ENCODE measurements at places on chromosomes 12 and 14. TPM values are rescaled to one million over a fixed set of nuclear protein-coding genes. Genes with fewer than 3 reads are reported as not detected.
A peak's percentile ranks its signal among the peaks of the same experiment; 100 is the strongest.

DNA sequence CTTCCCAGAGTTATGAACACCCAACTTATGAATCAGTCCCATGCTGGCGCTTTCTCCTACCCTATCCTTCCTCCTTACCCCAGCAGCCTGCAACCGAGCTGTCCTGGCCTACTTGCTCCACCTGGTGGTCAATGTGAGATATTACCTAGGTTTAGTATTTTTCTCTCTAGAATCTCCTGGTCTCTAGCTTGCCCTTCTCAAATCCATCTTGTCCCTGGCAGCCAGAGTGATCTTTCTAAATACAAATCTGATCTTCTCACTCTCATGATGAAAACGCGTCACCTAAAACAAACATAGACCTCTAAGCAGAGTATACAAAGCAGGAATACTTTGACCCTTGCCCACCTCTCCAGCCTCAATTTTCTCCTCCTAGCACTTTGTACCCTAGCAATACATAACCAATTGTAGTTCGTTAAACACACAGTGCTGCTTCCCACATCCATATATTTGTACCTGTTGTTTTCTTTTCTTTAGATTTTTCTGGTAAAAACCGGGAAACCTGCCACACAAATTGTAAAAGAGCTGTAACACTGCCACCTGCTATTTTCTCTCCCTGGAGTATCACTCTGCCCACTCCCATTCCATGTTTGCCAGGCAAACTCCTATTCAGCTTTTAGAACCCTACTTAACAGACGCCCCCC is 20.0 kb upstream of the TCP11L2 start:
- DNase-seq = peak; percentile 63
- no peak overlapping the region for H3K4me3 ChIP-seq
- peaks cover 10% of the 10 kb centered on the region for H3K36me3 ChIP-seq
- peaks cover 66% of the 10 kb centered on the region for H3K4me1 ChIP-seq
- peak overlapping the region; percentile 69 for H3K27ac ChIP-seq

ADAMTS20 gene
- not detected for total RNA-seq

DNA sequence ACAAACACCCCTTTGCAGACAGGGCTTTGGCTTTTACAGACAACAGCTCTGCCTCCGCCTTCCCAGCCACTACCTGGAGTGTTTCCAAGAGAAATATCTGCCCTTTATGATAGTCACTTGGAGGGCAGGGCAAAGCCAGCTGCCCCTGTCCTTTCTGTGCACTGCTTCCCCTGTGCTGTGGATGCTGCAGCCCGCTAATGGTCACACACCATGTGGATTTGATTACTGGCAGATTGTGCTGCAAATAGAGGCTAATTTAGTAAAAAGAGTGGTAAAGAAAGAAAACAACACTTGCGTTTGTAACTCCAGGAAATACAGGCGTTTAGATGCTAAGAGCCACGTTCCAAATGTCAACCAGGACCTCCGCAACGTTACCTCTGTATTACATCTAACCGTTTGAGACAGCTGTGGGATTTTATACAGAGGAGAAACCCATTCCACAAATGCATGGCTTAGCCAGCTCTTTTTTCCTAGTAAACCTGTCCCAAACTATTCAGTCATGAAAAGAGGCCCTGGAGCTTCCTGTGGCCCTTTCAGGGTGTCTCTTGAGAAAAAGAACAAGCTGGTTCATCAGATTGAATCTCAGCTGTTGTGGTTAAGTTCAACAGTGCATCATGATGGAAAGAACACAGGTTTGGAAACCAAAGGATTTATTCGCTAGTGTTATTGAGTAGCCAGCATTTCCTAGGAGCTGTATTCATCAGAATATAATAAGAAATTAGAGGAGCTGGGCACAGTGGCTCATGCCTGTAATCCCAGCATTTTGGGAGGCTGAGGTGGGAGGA is 30.1 kb upstream of the PWP1 start:
- H3K27me3 ChIP-seq = peaks cover 28% of the 10 kb centered on the region
- no peak overlapping the region for H3K27ac ChIP-seq
- no peak overlapping the region for H3K4me3 ChIP-seq
- no peaks in the 10 kb centered on the region for H3K36me3 ChIP-seq
- no peak for DNase-seq
- no peaks in the 10 kb centered on the region for H3K4me1 ChIP-seq

DNA sequence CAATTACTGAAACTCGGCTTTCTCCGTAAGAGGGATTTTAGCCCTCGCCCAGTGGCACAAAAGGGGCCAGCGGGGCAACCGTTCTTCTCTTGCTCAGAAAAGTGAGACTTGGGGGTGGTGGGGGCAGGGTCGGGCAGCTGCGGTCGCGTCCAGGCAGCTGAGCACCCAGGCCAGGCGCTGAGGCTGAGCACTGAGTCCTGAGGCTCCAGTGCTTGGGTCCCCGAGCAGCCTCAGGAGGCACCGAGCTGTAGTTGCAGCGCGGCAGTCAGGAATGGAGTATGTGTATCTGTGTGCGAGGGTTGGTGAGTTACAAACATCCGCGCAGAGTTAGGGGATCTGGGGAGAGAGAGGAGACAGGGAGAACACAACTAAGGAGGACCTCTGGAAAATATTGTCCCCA is 4.1 kb upstream of the HOXC6 start:
- no peaks in the 10 kb centered on the region for H3K4me1 ChIP-seq
- peaks cover 100% of the 10 kb centered on the region for H3K27me3 ChIP-seq
- DNase-seq = no peak
- no peak overlapping the region for H3K27ac ChIP-seq
- peaks cover 6% of the 10 kb centered on the region for H3K36me3 ChIP-seq

HOXC13 gene
- not detected for total RNA-seq

NPC2 gene
- 142 TPM for total RNA-seq

AQP2 gene
- total RNA-seq = not detected

- H3K27me3 ChIP-seq = no peaks in the 10 kb centered on the region
- H3K4me3 ChIP-seq = no peak overlapping the region
- no peak for DNase-seq
- H3K4me1 ChIP-seq = no peaks in the 10 kb centered on the region
These were observed 738.5 kb downstream of the SLC6A15 start for GRCh38 chr12:84174115-84174514.

- no peak overlapping the region for H3K4me3 ChIP-seq
- H3K27ac ChIP-seq = peak overlapping the region; percentile 79
- peak; percentile 37 for DNase-seq
- H3K4me1 ChIP-seq = peaks cover 38% of the 10 kb centered on the region
- H3K36me3 ChIP-seq = peaks cover 5% of the 10 kb centered on the region
- no peaks in the 10 kb centered on the region for H3K27me3 ChIP-seq
These were observed 162.2 kb upstream of the EGLN3 start for GRCh38 chr14:34113005-34113511.

Measured in Calu3 (cell line).